ENCODE measurements at places on chromosomes 6 and 20. TPM values are rescaled to one million over a fixed set of nuclear protein-coding genes. Genes with fewer than 3 reads are reported as not detected.
A peak's percentile ranks its signal among the peaks of the same experiment; 100 is the strongest.

GRCh38 chr6:30508890-30509736, 19.8 kb downstream of the HLA-E start:
- DNase-seq = no peak

DNA sequence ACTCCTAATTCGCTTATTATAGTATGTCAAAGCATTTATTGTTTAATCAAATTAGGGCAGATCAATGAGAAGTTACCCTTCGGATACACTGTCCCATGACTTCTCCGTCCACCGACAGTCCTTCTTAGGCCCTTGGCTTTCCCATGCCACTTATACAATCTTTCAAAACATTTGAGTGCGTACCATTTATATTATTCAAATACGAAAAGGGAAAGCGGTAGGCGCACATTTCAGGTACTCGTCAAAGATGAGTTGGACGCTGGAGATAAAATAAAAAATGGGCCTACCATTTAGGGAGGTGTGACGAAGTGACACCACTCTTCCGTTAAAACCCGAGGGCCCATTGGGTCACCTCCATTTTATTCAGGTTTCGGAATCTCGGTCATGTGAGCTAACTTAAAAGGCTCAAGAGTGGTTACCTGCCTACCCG, 542 bp upstream of the AFG1L start:
- no peak for DNase-seq

- DNase-seq = no peak
These were observed 17.9 kb upstream of the KIF25 start for GRCh38 chr6:167979436-167980139.

- no peak for DNase-seq
These were observed 123.7 kb upstream of the BTN3A2 start for GRCh38 chr6:26241033-26241895.

DNA sequence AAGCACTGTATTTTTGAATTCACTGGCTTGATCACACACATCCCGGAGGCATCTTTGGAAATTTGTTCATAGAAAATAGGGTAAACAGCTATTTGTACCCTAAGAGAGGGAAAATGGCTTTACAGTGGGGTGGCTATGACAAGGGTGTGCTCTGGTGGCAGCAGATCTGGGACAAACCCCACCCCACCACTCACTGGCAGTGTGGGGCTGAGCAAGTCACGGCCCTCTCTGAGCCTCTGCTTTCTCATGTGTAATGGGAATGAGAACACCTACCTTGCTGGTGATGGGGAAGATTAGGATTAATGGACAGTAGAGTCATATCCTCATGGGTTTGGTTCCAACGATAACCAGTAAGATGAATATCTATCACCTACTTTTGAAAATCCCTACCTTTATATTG, 78.0 kb downstream of the KCNB1 start:
- no peak for DNase-seq

Gene FHL5
- total RNA-seq = not detected

DNA sequence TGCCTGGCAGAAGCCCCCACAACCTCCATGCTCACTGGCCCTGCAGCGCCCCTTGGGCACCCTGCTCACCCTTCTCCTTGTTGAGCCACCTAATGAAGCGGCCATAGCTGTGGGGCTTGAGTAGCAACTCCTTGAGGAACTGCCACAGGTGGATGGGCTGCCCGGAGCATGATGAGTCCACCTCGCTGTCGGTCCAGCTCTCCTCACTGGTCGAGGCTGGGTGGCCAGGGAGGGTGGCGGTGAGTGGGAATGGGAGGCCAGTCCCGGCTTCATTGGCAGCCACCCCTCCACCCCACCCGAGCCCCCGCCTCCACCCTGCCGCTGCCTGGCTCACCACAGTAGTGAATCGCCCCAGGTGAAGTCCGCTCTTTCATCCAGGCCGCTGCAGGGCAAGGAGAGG, 16.9 kb downstream of the SPDEF start:
- no peak for DNase-seq

GRCh38 chr6:117918454-117918853, 11.4 kb downstream of the SLC35F1 start:
- DNase-seq = no peak

GRCh38 chr6:5726976-5727718, 279.6 kb downstream of the NRN1 start:
- DNase-seq = no peak

GRCh38 chr6:30325873-30326525, 728 bp upstream of the TRIM39 start:
- DNase-seq = peak; percentile 46

Measured in pulmonary artery endothelial cell (primary cell).